ENCODE measurements at places on chromosomes 7 and 10.

- peak; percentile 88 for DNase-seq
Measured at GRCh38 chr10:97648562-97649404, 8.3 kb downstream of the PI4K2A start.

DNA sequence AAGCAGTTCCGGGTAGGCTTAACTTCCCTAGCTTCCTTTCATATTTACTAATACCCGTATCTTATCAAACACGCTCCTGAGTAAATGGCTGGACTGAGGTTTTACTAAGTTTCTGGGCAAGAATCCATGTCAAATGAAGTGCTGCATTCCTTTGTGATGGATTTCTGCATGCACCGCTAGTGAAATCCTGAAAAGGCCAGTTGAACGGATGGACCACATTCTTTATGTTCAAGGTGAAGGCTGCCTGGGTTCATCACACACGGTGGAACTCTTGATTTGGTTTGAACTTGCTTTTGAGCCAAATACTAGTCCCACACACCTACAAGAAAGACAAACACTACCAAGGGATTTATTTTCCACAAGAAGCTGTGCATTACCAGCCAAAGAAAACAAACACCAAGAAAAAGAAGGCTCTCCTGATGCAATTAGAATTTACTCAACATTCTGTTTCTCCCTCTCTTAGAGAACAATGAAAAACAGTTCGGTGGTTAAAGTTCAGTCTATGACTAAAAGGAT lies 255.0 kb upstream of the SEMA3C start:
- peak; percentile 98 for DNase-seq

DNA sequence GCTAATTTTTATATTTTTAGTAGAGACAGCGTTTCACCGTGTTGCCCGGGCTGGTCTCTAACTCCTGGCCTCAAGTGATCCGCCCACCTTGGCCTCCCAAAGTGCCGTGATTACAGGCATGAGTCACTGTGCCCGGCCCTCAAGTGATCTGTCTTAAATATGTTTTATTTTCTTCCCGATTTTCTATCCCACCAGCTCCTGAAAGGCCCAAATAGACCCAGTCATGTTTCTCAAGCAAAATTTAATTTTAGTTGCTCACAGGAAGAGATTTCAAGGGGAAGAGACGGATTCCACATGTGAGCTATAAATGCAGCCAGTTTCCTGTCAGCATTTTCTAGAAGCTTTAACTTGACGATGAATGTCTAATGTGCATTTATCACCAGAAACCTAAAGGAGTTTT lies 12.0 kb downstream of the DENND10 start:
- no peak for DNase-seq

- no peak for DNase-seq
Measured at GRCh38 chr10:86599041-86599440, 55.3 kb upstream of the OPN4 start.

GRCh38 chr10:64033711-64034110 lies 512.5 kb downstream of the REEP3 start:
- DNase-seq = peak; percentile 25

GRCh38 chr10:44863344-44864047 lies 47.6 kb upstream of the TMEM72 start:
- no peak for DNase-seq

GRCh38 chr7:22397981-22398380 lies 41.0 kb upstream of the RAPGEF5 start:
- DNase-seq = no peak

DNA sequence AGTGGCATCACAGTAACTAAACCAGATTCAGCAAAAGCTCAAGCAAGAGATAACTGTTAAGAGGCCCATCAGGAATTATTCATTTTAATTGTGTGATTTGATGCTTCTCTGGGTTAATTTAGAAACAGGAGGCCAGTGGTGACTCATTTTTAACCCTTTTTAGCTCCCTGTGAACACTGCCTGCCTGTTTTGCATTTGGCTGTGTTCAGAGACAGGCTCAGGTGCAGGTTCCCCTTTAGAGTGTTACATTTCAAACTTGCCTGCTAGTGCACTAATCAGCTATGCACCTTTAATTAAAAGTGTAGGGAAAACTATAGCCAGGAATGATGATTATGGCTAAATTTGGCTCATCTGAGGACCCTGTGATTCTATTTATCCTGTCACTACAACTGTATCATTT lies 6.5 kb downstream of the STAMBPL1 start:
- no peak for DNase-seq
